ENCODE measurements at places on chromosomes 3 and 15. TPM values are rescaled to one million over a fixed set of nuclear protein-coding genes. Genes with fewer than 3 reads are reported as not detected.

DNA sequence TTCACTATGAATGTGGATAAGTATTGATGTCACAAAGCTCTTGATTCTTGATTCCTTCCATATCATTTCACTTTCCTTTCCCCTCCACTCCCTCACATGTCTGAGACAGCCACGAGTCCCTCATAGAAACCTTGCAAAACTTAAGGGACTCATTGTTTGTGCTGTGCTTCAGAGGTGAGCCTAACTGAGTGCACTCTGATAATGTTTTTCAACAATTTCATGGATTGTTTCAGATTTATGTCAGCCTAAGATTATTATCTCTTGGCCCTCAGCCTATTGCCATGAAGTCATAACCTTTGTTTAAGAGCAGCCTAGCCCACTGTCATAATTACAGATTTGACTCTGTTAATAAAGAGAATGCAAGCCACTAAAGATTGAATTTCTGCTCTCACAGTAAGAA, 363.6 kb downstream of the MECOM start:
- DNase-seq = no peak

- DNase-seq = peak; percentile 69
Observed at GRCh38 chr3:170414202-170414663, 4.4 kb upstream of the CLDN11 start.

DNA sequence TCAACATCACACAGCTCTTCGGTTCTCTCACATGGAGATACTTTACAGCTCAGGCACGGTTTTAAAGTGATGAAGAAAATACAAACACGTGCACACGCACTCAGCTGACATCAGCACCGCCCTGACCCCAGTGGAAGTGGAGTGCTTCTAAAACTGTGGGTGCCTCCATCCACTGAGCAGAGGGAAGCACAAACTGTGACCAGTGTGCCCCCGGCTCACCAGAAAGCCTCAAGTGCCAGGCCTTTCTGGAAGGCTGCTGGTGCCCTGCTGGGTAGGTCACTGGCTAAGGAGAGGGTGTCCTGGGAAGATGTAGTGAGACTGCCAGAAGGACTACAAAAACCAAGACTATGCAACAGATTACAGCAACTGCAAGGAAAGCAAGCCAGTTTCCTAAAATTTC, 78.5 kb downstream of the OCA2 start:
- DNase-seq = no peak

DNA sequence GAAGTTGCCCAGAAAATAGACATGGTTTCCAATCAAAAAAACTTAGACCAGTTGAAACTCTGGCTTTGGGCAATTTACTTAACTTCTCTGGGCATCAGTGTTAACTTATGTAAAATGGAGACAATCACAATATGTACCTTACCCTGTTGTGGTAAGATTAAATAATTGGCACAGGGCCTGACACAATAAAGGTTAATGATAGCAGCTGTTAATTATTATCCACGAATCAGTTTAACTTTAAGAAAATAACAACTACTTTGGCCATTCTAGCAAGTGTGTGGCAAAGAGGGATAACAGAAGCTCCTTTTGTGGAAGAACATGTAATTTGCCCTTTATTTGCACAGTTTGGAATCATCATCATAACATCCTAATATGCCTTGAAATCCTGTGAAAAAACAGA, 787.6 kb downstream of the FHIT start:
- DNase-seq = no peak

DNA sequence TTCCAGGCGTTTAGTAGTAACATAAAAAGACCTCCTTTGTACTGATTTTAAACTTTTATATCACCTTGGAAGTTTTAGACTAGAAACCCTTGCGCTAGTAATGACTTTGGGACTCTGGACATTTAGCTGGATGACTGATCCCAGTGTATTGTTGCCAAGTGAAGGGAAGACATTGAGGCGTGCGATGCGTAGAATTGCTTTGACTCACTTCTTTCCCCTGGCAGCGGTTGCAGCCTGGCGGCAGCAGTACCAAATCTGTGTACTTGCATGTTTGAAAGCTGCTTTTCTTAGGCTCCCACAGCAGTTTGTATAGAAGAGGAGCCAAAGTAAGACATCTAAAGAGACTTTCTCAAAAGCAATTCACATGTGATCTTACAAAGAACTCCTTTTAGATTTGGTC, 151.6 kb downstream of the BBX start:
- peak; percentile 62 for DNase-seq

- DNase-seq = no peak
Observed at GRCh38 chr3:158842976-158843375, 41.1 kb downstream of the MFSD1 start.

DNA sequence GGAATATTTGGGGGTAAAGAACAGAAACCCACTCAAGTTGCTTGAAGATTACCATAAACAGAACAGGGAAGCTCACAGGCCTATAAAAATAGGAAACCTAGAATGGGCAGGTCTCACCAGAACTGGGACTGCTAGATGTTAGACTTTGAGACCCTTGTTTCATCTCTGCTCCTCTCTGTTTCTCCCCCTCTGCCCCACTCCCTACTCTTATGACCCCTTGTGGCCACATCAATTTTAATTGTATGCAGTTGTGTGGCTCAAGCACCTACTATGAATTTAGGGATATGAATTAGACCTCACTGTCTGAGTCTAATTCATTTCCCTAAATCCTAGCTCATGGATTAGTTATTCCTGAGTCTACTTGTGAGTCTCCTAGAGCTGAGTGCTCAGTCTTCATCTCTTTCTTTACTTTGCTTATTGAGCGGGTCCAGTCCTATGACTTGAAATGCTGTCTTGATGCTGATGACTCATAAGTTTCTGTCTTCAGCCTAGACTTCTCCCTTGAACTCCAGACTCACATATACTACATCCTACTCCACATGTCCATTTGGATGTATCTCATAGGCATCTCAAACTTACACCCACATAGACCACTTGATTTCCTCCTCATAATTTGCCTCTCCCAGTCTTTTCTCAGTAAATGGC, 78.7 kb downstream of the ITPR1 start:
- no peak for DNase-seq

GRCh38 chr15:71471347-71471746, 339.0 kb upstream of the NR2E3 start:
- no peak for DNase-seq

DNA sequence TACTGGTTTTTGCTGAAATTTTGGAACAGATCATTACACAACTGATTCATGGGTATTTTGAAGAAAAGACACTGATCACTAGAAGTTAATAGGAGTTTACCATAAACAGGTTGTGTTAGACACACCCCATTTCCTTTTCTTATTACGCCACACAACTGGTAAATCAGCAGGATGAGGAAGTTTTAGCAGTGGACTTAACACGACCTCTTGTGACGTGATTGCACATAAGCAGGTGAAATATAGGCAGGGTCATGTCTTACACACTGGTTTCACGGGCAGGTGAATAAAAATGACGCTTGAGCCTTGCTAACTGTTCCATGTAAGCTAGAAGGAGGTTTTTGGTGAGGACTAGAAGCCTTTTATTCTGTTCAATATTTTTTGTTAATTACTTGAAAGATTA, 27.1 kb upstream of the TPRG1 start:
- DNase-seq = no peak

DNA sequence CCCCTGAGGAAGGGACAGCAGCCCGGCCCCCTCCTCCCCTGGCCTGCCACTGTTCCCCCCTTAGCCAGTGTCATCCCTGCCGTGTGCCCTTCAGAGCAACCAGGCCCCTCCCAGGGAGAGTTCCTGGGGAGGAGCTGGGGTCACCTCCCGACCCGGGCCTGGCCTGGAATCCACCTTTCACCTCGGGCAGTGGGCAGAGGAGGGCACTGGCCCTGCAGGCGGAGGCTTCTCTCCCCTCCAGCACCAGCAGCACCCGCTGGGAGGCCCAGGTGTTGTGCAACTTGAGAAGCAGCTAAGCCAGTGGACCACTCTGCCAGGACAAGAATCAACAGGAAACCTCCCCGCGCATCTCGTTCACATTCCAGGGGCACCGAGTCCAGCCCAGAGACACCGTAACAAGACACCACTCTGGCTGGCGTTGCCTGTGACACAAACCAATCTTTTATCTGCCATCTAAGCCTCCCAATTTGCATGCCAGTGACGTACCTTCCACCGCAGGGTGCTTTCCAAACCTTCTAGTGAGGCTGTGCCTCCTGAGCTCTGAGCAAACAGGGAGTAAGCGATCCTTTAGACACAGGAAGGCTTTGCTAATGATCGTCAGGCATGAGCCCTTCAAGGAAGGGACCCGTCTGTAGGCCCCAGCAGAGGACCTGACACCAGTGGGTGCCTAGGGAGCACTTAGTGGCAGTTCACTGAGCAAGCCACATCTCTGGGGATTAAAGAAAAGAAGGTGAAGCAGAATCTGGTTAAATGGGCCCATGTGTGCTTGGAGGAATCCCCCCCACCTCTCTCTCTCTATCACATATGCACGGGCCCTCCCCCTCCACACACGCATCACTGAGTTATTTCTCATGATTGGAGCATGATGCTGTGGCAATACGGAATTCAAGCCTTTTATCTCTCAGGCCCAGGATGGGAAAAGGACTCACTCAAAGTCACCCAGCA, 98.9 kb upstream of the TLE3 start:
- DNase-seq = no peak

DNA sequence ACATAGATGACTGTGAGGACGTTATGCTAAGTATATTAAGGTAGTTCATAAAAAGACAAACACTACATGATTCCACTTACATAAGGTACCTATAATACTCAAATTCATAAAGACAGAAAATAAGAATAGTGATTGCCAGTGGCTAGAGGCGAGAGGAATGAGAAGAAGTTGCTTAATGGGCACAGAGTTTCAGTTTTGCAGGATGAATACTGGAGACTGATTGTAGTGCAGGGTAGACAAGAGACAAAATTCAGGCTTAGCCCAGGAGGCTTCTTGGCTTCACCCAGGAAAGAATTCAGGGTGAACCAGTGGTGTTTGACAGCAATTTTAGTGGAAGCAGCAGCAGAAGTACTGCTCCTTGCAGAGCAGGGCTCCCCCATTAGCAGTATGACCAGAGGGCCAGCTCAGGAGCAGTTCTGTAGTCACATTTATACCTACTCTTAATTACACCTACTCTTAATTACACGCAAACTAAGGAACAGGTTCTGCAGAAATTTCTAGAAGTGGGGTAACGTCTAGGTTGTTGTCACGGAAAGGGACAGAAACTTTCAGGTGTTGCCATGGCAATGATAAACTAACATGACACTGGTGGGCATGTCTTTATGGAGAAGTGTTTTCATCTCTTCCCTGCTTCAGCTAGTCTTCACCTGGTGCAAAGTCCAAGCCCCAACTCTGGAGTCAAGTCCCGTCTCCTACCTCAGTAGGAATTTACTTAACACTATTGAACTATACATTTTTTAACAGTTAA, 55.2 kb downstream of the TBL1XR1 start:
- no peak for DNase-seq

DNA sequence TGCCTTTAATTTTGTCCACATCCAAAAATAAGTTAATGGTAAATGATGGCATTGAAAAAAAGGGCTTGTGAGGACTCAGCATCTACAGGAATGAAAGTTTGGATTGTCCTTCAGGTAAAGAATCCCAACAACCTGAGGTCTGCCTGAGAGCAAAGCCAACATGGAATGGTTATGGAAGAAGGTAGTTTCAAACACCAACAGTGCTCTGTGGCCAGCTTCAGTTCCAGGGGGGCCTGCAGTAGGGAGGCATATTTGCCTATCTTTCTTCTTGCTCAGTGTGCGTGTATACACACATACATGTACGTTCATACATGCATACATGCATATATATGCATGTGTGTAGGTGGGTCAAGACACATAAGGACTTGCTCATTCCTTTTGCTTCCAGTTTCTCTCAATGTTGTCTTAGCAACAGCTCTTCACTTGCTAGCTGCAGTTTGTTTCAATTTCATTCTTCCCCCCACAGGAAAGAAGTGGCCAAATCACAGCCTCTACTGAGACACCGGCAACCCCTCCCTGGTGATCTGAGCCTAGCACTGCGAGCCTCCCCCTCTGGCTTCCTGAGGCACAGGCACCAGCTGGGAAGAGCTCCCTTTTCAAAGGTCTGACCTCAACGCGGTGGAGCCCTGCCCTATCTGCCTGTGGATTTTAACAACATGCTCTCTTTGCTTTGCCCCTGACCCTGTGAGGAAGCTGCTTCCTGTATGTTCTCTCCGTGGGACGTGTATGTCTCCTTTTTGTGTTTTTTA, 146.2 kb downstream of the KLF13 start:
- DNase-seq = no peak

DNA sequence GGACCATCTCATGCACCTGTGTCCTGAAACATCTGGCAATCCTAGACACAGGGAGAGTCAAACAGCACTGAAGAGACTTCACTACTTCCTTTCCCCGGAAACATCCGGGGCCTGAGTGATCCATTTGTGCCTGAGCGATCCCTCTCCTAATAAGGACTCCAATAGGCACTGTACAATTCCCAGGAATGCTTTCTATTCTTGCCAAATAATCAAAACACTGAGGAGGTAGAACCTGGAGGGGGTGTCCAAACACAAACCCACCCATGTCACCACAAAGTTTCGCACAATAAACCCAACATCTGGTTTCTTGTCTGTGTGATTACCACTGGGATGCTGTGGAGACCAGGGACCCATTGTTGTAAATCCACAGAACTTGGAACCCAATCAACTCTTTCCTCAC, 205.0 kb downstream of the OPA1 start:
- no peak for DNase-seq

- no peak for DNase-seq
Observed at GRCh38 chr3:112074616-112075497, 11.3 kb upstream of the C3orf52 start.

DNA sequence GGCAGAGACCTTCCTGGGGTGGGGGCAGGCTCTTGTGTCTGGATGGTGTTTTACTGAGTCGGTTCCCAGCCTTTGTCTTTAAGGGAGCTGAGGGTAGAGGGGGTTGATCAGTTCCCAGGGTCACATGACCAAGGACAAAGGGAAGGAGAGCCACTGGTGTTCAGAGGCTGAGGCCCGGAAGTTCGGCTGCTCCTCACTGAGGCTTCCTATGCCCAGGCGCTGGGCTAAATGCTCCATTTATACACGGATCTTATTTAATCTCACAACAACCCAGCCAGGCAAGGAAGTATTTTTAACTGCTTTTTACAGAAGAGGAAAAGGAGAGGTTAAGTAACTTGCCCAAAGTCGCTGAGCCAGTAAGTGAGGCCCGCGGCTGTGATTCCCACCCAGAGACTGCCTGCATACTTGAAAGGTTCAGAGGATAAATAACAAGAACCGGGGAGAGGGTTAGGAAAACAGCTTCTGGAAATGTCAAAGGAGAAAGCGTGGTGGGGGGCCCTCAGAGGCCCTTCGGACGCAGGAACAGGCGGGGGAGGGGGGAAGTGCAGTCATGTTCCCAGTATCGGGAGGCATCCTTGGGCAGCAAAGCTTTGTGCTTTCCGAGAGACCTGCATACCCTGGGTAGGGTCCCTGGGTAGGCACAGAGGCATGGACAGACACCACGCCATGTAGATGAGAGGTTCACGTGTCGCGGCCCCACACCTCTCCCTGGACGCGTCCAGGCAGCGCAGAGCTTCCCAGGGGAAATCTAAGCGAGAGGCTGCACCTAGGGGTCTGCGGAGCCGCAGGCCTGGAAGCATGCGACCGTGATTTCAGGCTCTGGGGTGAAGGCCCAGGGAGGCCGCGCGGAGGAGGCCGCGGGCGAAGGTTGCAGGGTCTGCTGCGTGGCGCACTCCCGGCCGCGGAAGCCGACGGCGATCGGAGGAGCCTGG, 21.3 kb downstream of the EPHB3 start:
- DNase-seq = peak; percentile 75

- DNase-seq = peak; percentile 75
Observed at GRCh38 chr3:149494022-149494758, 19.7 kb downstream of the TM4SF4 start.

- DNase-seq = no peak
Observed at GRCh38 chr3:139716908-139717485, 39.2 kb upstream of the NMNAT3 start.

The C2CD4A gene
- total RNA-seq = 0.23 TPM

The ZNF148 gene
- 28.6 TPM for total RNA-seq

The C3orf20 gene
- total RNA-seq = 0.07 TPM

The CTXN2 gene
- not detected for total RNA-seq
